ENCODE measurements at places on chromosomes 6 and 20. TPM values are rescaled to one million over a fixed set of nuclear protein-coding genes. Genes with fewer than 3 reads are reported as not detected.
A peak's percentile ranks its signal among the peaks of the same experiment; 100 is the strongest.

DNA sequence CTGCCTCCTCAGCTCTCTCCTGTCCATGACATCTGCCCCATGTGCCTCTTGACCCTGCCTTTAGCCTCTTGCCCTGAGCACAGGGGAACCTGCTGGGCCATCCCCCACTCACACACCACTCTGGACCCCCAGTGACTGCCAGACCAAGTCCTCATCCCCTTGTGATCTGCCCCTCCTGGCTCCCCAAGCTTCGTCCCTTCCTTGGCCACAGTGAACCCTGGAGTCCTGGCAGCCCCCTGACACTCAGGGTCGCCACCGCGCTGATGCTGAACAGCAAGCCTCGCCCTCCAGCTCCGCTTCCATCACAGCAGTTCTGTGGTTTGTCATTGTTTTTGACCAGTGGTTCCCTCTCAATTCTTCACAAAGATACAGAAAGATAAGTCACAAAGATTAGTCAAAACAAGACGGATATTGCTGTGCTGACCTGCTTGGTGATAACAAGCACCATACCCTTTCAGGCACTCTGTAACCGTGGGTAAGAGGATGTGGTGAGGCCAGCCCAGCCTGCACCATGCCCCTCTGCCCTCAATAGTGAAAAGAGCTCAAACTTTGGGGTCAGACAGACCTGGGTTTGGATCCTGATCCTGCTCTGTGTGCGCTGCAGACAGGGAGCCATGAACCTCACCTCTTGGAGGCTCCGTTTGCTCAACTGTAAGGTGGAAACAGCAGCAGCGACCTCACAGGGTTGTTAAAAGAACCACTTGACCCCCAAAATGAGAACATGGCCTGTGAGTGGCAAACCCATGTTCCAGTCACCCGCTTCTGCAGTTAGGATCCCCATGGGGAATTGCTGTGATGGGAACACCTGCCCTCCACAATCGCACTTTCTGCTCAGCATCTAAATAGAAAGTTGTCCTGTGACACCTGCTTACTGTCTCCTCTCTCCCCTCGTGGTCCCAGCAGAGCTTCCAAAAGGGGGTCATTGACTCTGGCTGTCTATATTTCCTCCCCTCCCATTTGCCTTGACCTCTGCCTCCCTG is 114.5 kb downstream of the TOX2 start:
- no peak for DNase-seq

- no peak for DNase-seq
Measured at GRCh38 chr6:142413111-142413510, 111.3 kb downstream of the ADGRG6 start.

The UBE2J1 gene
- 52.1 TPM for polyA plus RNA-seq

GRCh38 chr6:35258858-35259193 is 709 bp upstream of the ZNF76 start:
- peak; percentile 53 for DNase-seq

The VIP gene
- 1.4 TPM for polyA plus RNA-seq

All from renal pelvis (tissue), 12 donors.